NCI-H1092 treated with DMSO at 0.1 percent for 48 hours (cell line): ENCODE measurements at places on chromosomes 1 and 21.
A peak's percentile ranks its signal among the peaks of the same experiment; 100 is the strongest.

DNA sequence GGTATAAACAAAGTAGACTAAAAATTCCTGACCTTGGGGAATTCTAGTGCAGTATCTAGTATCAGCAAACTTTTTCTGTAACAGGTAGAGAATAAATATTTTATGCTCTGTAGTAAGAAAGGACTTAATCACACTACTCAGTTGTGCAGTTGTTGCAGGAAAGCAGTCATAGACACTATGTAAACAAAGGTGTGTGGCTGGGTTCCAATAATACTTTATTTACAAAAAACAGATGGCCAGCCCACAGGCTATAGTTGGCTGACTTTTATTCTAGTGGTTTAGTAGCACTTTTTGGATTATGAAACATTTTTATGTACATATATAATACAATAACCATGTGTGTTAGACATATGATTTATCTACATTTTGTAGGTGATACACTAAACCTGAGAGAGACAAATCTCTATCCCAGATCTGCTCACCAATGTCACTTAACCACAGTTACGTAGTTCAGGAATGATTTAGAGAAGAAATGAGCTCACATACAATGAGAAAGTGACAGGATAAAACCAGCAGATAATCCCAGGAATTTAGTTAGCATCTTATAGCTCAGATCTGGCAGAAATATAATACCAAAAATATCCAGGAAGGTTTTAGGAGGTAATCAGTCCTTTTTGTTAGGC lies 56.1 kb downstream of the MIER1 start:
- peak; percentile 4 for DNase-seq

DNA sequence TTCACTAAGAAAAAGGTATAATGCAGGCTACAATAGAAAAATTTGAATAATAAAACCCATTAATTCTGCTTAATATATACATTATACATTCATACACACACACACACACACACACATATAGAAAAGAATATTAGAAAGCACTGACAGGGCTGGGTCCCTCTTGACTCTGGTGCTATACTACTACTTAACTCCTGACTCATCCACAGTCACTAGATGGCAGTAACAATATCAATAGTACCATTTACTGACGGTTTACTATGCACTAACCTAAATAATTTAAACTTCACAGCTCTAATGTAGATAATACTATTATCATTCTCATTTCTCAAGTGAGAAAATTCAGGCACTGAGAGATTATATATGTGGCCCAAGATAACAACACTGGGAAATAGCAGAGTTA lies 87.5 kb downstream of the COP1 start:
- no peak for DNase-seq

GRCh38 chr1:42096554-42096953 lies 56.7 kb upstream of the GUCA2B start:
- no peak for DNase-seq

- DNase-seq: no peak
Measured at GRCh38 chr1:198186916-198187580, 30.2 kb downstream of the NEK7 start.

DNA sequence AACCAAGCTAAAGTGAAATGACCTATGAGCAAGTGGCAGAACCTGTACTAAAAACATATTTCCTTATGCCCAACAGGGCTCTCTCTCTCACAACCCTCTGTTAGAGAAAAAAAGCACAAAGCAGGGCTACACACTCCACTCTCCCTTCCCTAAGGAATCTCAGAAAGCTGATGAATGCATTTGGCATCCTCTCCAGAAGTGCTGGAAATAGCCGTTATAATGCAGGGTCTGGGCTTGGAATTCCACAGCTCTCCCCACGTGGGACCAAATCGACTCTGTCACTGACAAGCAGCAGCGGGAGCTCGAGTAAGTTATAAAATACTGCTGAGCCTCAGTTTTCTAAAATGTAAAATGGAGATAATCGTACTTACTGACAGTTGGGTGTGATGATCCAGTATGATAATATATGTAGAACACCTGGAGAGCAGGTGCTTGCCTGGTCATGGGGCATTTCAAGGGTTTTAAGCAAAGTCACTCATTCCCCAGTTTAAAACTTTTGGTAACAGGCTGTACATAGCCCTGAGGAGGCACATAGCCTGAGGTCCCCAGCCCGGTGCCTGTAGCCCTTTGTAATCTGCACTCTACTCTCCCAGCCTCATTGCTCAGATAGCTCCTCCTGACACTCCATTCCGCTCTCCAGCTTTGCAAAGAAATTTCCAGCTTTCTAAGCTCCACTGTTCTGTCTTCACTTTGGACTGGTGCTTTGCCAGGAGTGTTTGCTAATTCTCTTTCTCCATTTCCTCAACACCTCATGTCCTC lies 175.6 kb upstream of the DAB1 start:
- DNase-seq: no peak

DNA sequence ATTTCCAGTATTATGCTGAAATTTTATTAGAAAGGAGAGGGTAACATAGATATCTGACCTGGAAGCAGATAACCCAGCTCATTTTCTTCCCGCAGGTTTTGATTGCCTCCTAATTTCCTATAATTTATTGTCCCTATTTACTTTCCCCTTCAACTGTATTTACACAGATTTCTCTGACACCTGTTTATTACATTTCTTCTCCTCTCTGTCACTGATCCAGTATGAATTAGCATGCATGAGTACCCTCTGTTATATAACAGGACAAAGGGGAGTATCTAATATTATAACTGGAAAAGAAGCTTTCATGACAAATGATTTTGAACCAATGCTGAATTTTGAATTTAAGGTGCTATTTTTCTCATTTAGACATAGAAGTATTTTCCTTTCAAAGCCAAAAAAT lies 37.4 kb downstream of the DENND1B start:
- DNase-seq: no peak

DNA sequence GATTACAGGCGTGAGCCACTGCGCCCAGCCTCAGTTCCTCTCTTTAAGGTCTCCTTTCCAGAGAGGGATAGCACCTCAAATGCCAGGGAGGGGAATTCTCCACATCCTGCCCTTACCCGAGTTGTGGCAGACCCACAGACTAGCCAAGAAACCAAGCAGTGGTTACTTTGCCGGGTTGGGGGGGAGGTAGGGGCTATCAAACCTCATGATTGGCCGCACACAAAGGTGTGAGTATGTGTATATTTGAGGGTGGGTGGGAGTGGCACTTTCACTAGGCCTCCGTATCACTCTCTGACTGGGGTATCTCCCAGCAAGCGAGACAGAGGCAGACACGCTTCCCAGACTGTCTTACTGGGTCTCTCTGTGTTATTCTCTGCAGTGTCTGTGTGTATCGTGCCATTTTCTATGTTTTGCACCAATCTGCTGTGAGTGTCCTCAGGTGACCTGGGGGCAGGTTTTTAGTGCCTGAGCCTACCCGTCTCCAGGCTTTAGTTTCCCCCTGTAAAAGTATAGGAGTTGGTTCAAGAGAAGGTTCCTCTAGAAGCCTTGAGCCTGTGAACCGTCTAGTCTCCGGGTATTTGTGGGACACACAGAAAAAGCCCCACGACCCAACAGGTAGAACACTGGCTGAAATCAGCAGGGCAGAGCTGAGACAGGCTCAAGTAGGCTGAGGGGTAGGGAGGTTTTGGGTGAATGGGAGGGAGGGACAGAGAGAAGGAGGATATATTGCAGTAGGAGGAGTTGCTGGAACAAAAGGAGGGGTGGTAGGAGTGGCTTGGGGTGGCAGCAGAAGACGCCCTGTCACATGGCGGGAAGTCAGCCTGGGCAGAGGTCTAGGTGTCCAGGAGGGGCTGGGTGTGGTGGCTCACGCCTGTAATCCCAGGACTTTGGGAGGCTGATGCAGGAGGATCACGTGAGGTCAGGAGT lies 10.3 kb downstream of the LMNA start:
- DNase-seq: no peak

DNA sequence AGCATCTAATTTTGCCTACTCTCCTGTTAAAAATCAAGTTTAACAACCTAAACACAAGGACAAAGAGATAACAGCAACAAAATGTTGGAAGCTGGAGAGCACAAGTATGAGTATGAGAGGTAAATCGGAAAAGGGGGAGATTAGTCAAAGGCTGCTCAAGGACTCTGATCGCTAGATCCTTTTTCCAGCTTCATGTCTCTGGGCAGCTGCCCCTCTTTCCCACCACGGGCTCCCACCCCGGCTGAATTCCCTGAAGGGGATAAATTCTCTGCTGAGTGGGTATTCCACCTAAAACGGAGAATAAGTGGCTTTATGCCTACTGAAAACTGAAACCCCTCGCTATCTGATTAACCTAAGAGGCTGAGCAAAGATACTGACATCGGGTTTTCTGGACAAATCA lies 696 bp upstream of the CTBS start:
- peak; percentile 11 for DNase-seq

GRCh38 chr1:233005156-233005555 lies 54.7 kb downstream of the NTPCR start:
- DNase-seq: peak; percentile 92

GRCh38 chr1:25927521-25928265 lies 21.5 kb upstream of the STMN1 start:
- DNase-seq: peak; percentile 84

GRCh38 chr1:112673592-112674439 lies 643 bp upstream of the MOV10 start:
- DNase-seq: peak; percentile 1

DNA sequence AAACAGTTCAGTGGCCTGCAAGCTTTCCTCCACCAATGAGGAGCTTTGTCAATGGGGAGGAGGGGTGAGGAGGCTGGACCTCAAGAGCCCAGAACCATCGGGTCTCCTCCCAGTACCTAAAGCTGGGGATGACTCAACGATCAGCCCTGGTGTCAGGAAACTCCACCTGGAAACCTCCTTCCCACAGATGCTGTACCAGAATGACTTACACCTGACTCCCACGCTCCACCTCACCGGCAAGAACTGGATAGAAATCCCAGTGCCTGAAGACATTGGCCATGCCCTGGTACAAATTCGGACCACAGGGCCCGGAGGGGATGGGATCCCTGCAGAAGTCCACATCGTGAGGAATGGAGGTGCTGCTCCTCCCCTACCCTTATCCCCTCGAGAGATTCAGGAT lies 11.4 kb downstream of the TMEM81 start:
- no peak for DNase-seq

GRCh38 chr1:46396441-46397398 lies 2.6 kb downstream of the FAAH start:
- DNase-seq: peak; percentile 21

DNA sequence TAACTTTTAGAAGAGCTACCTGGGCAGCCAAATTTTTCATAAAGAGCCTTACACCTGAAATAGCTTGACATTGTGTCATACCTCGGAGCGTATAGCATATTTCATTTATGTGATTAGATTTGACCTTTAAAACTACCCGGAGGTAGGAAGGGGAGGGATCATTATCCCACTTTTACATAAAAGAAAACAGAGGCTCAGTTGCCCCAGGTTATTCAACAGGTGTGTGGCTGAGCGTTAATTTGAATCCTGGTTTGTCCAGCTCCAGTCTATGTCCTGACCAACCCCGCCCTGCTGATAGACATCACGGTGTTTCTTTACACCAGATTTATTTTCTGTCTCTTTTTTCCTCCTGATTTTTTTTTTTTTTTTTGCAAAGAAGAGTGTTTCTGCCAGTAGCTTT lies 39.7 kb downstream of the PBX1 start:
- no peak for DNase-seq

GRCh38 chr21:31869750-31870149 lies 3.1 kb upstream of the HUNK start:
- DNase-seq: no peak

DNA sequence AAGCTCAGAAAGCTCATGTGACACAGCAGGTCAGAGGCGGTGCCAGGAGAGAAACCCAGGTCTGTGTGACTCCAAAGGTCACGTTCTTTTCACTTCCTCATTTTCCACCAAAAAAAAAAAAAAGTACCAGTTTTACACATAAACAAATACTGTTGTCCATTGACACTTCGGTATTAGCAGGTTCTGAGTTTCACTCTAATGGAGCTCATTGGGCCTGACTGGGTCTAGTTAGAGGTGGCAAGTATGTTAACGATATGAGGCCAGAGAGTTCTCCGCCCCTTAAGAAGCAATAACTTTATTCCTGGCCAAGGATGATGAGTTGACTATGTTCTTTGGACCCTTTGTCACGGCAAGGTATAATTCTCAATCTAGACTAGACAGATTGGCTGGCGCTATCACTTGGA lies 30.0 kb upstream of the SDE2 start:
- DNase-seq: no peak

- no peak for DNase-seq
Measured at GRCh38 chr1:206685769-206686477, 1.2 kb downstream of the MAPKAPK2 start.

GRCh38 chr1:60415696-60416095 lies 342.1 kb upstream of the C1orf87 start:
- DNase-seq: no peak

GRCh38 chr1:221704306-221704705 lies 37.6 kb downstream of the DUSP10 start:
- no peak for DNase-seq

DNA sequence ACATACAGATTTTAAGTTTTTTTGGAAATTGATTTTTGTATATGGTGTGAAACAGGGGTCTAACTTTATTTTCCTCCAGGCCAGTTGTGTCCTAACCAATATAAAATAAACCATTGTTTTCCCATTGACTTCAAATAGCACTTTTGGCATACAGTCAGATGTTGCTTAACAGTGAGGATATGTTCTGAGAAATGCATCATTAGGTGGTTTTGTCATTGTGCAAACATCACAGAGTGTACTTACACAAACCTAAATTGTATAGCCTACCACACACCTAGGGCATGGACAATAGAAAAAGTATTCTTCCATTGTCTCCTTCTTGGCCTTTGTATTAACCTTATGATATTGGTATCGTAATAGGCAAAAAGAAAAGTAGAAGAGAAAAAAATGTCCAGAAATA lies 37.4 kb upstream of the DISP1 start:
- no peak for DNase-seq

GRCh38 chr1:76003946-76004345 lies 70.6 kb upstream of the ST6GALNAC3 start:
- no peak for DNase-seq

- DNase-seq: no peak
Measured at GRCh38 chr1:187045371-187045770, 216.6 kb downstream of the PLA2G4A start.

DNA sequence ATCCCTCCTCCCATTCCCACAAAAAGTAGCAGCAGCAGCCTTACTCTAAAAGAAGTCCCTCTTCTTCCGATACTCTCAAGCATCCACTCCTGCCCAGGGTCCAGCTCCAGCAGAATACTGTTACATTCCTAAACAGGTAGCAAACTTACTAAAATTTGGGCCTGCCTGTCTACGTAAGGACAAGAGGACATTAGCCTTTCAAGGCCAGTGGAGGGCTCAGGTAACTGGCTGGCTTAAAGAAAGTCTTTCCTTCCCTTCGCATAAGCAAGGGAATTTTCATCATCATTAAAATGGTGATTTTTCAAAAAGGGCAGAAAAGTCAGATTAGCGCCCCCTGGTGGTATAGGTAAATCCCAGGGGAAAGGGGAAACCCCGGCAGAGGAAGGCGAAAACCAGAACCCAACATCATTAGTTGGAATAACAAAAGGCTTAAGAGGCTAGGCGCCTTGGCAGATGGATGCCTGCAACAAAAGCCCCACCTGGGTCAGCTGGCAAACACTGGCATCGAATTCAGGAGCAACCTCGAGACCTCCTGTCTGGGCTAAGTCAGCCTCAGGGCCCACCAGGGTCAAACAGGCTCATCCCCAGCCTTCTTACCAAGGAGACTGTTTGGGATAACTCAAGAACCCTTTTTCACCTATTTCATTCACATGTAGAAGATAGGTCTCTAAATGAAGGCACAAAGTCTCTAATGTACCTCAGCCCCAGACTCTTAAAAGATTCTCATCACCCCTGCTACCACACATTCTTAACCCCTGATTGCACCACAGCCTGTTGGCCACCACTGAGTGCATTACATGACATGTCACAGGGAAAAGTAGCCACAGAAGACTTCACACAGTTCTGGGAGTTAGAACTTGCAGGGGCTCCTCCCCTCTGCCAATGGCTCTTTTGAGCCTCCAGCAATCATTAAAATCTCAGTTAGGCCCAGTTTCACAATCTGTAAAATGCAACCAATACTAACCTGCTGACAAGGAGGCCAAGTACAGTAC lies 36.7 kb downstream of the ERI3 start:
- peak; percentile 58 for DNase-seq
